Endothelial cell of umbilical vein (primary cell): ENCODE measurements at places on chromosomes 6 and 20. TPM values are rescaled to one million over a fixed set of nuclear protein-coding genes. Genes with fewer than 3 reads are reported as not detected.

BMP5 gene
- not detected in 2 replicates for polyA plus RNA-seq

DNA sequence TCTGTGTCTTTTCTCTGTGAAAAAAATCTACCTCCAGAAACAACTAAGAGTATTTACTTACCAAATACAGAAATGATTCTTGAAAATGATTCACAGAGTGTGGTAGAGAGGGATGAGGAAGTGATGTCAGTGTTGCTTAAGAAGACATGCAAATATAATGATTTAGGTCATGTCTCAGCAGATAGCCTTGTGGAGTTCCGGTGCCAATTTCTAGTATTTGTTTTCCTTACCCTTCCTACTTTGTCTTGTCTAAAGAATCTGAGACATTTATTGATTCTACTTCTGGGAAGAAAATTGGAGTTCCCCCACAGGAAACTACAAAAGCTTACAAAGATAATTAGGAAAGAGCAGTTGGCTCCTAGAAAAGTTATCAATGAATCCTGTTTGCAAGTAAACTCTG is 68.8 kb downstream of the GJA1 start:
- DNase-seq: peak; percentile 77

GRCh38 chr6:25913741-25914140 is 16.8 kb downstream of the SLC17A2 start:
- no peak for DNase-seq

DNA sequence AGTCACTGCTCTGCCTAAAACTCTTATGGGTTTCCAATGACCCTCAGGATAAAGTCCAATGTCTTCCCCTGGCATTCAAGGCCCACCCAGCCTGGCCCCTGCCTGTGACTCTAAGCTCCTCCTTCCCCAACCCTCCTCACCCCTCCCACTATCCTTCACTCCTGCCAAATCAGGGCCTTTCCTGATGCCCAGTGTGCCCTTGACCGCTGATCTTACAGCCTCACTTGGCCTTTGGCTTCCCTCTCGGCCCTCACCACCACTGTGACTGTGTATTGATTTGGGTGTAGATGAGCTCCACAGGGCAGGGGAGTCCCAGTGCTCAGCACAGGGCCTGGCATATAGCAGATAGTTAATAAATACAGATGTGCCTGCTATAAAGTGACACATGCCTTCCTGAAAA is 115.7 kb downstream of the TOX2 start:
- no peak for DNase-seq

DNA sequence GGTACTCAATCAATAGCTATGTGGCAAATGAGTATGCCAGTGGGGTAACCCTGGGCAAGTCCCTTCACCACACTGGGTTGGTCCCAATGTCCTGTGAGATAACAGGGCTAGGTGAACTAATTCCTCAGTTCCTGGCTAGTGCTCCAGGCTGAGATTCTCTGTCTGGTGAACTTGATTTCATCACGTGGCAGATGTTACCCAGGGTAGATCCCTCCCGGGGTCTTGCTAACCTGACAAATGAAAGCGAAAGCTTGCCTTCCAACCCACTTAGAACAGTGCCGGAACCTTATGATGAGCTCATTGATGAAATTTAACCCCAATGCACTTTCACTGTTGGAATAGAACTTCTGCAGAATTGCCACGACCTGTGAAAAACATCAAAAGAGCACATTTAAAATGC is 6.6 kb upstream of the ANKRD60 start:
- DNase-seq: no peak

DNA sequence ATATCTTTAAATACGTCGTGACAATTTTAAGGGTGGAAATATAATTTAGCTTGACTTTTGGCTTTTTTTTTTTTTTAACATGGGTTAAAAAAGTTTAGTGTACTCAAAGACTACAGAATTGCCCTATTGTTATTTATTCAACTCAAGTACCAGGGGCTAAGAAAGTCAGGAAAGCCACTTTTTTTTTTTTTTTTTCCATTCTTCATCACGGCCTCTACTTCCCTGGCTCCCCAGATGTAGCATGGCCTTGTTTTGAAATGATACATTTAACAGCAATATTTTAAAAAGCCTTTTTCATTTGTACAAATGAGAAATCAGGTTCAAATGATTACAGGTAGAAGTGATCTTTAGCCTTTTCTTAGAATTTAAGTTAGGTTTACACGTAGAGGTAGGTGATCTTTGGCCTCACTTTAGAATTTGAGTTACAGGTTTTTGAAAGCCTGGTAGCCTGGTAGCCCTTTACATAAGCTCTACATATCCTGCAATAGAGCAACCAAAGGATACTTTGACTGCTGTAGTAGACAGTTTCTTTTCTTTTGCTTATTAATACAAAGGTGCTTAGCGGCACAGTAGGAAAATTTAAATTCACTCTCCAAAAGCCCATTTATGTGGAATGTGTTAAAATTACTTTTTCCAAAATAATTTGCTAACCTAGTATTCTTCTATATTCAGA is 160.5 kb upstream of the MMS22L start:
- DNase-seq: no peak

GRCh38 chr6:78611886-78612480 is 255.4 kb upstream of the IRAK1BP1 start:
- peak; percentile 40 for DNase-seq

DNA sequence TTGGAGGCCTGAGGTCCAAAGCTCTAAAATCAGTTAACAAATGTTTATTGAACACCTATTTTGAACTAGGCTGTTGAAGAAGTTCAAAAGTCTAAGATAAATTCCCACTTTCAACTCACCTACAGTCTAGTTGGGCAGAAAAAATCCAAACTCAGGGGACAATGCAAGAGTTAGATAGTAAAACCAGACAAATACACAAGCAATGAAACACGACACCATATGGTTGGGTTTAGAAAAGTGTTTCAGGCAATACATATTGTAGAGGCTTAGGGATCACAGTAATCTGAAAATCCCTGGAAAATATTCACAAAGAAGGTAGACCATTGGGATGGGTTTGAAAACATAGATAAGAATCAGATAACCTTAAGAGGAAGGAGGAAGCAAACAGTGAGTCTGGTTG is 1.3 kb upstream of the CARMIL1 start:
- DNase-seq: no peak

DNA sequence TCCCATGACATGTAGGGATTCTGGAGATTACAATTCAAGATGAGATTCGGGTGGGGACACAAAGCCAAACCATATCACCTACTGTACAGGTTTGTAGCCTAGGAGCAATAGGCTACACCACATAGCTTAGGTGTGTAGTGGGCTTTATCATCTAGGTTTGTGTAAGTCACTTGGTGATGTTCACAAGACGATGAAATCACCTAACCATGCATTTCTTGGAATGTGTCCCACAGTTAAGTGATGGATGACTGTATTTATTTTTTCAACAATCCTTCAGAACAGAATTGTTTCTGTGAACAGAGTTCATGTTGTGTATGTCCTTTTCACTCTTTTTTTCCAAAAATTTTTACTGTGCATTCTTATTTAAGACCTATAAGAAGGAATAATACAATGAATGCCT is 76.1 kb downstream of the DTD1 start:
- no peak for DNase-seq
